Stimulated activated CD8-positive, alpha-beta memory T cell treated with anti-CD3 and anti-CD28 coated beads, Interleukin-2, amount 100 ng/mL, for 48 hours (primary cell): ENCODE measurements at places on chromosomes 2 and 18.

GRCh38 chr18:56248610-56249235, 389.7 kb downstream of the TXNL1 start:
- DNase-seq = no peak

DNA sequence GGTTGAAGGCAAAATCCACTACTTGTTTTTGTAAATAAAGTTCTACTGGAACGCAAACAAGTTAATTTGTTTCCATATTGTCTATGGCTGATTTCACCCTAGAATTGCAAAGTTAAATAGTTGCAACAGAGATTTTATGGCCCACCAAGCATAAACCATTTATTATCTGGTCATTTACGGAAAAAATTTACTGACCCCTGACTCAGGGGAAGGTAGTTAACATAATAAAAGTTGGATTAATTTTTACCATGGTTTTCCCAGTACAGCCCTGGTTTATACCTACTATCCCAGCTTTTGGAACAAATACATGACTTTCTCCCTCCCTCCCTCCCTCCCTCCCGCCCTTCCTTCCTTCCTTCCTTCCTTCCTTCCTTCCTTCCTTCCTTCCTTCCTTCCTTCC, 588.9 kb upstream of the TMEFF2 start:
- DNase-seq = no peak

- no peak for DNase-seq
Measured at GRCh38 chr2:174259981-174260380, 11.6 kb upstream of the OLA1 start.

GRCh38 chr18:13139885-13140450, 78.6 kb upstream of the LDLRAD4 start:
- DNase-seq = no peak

DNA sequence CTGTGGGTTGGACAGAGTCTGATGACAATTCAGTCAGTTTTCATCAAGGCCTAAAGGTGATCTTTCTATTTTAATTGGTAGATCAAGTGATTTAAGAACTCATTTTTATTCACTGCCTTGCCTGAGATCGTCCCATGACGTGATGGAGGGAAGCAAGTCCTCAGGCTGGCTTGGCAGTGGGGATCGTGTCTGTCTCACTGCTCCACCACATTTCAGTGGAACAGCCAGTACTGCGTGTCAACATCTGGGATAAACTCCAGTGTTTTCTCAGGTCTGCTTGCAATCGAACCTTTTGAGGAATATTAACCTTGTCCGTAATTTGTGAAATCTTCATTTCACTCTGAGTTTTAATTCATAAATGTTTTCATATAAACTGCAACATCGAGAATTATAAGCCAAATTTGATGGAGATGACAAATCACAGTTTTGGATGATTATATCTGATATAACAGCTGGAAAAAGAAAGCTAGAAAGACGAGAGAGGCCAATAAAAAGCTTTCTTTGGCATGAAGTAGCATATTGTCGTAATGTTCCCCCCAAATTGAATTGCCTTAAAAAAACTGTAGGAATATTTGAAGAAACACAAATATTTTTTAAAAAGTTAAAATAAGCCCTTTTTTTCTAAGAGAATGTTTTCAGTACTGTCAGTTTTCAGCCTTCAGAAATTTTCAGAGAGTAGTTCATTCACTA, 414.7 kb upstream of the SPRED2 start:
- DNase-seq = no peak

- no peak for DNase-seq
Measured at GRCh38 chr2:26940001-26940400, 30.4 kb upstream of the MAPRE3 start.

DNA sequence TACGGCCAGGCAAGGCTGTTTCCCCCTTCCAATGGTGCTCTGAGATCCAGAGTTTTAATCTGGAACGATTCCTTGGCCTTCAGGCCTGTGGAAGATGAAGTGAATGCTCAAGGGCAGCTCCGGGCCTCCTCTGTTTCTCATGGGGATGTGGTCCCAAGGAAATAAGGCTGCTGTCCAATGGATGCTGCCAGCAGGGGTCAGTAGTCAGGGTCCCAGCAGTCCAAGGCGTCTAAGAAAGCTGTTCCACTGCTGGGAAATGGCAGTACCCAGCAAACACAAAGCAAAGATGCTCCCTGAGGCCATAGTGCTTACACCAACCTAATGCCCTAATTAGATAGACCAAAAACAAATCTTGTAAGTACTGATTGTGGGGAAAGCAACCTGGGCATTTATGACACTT, 12.5 kb downstream of the NMS start:
- no peak for DNase-seq

GRCh38 chr18:50924372-50924771, 43.5 kb upstream of the ELAC1 start:
- no peak for DNase-seq

GRCh38 chr2:232876161-232876977, 6.3 kb downstream of the SNORC start:
- peak; percentile 23 for DNase-seq

GRCh38 chr18:53033128-53033527, 693.1 kb downstream of the DCC start:
- no peak for DNase-seq

DNA sequence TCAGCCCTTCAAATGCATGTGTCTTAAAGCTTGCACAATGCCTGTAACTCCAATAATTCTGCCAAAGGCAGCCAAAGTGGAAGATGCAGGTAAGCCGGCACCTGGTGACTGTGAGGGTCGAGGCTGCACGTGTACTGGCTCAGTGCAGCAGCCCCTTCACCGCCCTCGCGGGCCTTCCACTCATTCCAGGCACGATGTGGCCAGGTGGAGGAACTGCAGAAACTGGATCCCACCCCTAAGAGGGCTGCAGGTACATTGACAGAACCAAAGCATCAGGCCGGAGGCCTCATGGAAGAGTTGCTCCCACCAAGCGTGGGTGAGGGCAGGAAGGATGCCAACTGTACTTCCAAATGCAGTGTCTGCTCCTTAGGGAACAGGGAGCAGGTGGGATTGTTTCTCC, 253.4 kb downstream of the HDAC4 start:
- DNase-seq = no peak

- no peak for DNase-seq
Measured at GRCh38 chr2:174610243-174610995, 12.8 kb upstream of the WIPF1 start.

DNA sequence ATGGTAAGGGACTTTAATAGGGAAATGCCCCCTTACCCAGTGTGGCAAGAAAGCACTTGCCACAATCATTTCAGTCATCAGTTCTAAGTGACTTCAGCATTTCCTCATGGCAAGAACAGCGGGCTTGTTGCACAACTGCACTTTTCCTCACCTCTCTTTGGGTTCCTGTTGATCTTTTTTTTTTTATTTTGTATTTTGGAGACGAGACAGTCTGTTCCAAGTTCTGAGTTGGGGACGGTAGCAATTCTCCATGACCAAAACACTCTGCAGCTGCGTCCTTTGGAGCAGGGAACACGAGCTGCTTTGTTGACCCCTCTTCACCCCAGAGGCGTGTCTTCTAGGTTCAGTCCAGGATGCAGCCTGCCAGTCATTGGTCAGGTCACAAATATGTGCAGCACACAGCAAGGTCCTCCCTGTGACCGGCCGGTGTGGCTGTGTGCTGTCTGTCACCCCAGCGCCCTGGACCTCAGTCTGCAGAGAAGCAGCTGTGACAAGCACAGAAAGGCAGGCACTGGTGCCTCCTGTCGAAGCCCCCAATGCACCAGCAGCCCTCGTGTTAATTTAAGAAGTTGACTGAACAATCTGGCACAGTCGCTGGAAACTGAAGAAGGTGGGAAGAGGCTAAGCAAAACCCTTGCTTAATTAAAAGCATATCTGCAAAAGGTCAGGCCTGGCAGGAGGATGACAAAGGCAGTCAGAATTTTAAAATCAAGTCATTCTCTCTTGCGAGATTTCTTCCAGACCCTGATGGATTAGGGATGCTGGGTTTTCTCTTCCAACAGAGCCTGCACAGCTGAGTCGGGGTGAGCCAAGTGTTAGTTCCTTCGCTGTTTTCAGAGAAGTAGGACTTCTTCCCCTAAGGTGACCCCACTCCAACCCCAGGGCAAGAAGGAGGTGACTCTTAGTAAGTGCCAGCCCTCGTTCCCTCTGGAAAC, 96.7 kb upstream of the COPS8 start:
- no peak for DNase-seq

GRCh38 chr2:173359231-173359630, 4.6 kb downstream of the CDCA7 start:
- DNase-seq = no peak

DNA sequence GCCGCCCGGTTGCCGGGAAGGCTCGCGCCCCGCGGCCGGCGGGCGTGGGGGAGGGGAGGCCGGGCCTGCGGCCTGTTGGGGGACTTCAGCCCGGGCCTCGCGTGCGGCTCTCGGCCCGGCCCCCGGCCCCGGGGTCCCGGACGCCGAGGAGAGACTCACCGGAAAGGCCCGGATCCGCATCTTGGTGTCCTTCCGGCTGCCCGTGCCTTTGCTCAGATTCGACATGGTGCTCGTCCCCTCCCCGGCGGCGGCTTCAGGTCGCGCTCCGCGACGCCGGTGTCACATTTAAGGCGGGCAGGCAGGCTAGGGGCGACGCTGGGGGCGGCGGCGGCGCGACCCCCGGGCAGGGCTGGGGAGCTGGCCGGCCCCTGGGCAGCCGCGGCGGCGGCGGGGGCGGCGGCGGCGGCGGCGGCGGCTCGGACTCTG, 365 bp downstream of the CUL3 start:
- DNase-seq = peak; percentile 38

DNA sequence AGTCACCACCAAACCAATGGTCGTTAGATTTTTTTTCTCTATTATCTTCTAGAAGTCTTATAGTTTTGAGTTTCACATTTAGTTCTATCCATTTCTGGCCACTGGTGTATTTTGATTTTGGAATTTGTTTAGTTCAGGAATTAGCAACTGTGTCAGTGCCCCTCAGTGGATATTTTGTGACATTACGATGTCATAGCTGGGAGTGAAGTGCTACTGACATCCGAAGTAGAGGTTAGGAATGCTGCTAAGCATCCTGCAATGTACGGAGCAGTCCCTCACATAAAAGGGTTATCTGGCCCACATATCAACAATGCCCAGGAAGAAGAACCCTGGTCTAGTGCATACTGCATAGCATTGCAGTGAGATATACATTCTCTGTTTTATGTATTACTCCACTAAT, 157.4 kb upstream of the RGPD4 start:
- DNase-seq = no peak

DNA sequence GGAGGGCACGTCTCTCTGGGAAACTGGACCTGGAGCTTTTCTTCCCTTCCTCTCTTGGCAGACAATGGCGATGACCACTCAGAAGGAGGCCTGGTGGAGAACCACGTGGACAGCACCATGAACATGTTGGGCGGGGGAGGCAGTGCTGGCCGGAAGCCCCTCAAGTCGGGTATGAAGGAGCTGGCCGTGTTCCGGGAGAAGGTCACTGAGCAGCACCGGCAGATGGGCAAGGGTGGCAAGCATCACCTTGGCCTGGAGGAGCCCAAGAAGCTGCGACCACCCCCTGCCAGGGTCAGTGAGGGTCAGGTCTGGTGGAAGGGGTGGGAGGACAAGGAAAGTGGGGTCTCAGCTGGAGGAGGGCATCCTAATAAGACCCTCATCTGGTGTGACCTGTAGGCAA, 27.3 kb downstream of the IGFBP2 start:
- no peak for DNase-seq

DNA sequence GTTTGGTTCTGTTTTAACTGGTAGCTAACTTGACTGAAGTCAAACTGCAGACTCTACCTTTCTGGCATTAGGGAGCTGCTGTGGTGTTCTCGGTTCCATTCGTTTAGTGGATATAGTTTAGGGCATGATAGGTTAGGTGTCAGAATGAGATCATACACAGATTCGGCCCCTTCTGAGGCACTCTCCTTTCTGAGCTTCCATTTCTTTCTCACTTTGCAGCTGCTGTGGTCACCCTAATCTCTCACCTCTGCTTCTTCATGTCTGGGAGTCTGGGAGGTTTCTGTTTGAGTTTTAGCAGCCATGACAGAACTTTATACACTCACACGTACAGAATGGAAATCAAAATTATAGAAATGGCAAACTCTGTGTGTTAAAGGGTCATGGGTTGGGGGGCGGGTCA, 122.8 kb downstream of the ATP9B start:
- no peak for DNase-seq

GRCh38 chr2:200496696-200497095, 13.2 kb downstream of the KCTD18 start:
- no peak for DNase-seq

- no peak for DNase-seq
Measured at GRCh38 chr2:6855860-6856547, 9.7 kb downstream of the CMPK2 start.

GRCh38 chr2:150853263-150853662, 365.8 kb upstream of the RND3 start:
- DNase-seq = no peak

- DNase-seq = no peak
Measured at GRCh38 chr18:24862201-24862816, 401.9 kb downstream of the HRH4 start.

DNA sequence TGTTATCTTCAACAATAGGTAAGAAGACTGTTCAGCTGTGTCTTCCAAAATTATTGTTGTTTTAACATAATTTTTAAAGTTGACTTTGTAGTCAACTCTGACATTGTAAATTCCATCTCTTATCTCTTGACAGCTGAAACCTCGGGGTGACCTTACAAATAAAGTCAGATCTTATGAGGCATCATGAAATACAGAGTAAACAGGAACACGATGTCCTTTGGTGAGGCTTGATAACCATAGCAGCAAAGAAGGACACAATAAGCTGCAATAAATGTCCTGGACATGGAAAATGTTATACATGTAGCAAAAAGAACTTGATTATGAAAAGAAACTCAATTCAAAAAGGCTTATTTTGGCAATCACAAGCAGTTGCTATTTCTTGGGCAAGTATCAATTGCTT, 618.9 kb upstream of the SLC39A10 start:
- DNase-seq = no peak

DNA sequence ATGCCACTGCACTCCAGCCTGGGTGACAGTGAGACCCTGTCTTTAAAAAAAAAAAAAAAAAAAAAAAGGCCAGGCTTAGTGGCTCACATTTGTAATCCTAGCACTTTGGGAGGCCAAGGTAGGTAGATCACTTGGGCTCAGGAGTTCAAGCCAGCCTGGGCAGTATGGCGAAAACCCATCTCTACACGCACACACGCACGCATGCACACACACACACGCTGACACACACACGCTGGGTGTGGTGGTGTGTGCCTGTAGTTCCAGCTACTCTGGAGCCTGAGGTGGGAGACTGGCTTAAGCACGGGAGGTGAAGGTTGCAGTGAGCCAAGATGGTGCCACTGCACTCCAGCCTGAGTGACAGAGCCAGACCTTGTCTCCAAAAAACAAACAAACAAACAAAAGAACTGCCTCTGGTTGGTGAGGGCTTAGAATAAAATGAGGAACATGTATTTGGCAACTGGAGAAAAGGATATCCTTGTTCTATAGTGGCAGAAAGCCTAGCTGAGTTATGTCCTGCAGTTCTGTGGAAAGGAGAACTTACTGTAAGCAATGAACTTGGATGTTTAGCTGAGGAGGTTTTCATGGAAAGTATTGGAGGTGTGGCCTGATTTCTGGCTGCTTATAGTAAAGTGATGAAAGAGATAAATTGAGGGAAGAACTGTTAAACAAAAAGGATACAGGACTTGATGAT, 34.0 kb downstream of the HAT1 start:
- no peak for DNase-seq

GRCh38 chr2:6906165-6906741, 11.0 kb upstream of the RNF144A start:
- DNase-seq = no peak

- DNase-seq = no peak
Measured at GRCh38 chr2:168404764-168405163, 51.3 kb upstream of the CERS6 start.

- no peak for DNase-seq
Measured at GRCh38 chr2:123870206-123870880, 154.7 kb upstream of the CNTNAP5 start.
